ENCODE measurements at places on chromosomes 3 and 15.

DNA sequence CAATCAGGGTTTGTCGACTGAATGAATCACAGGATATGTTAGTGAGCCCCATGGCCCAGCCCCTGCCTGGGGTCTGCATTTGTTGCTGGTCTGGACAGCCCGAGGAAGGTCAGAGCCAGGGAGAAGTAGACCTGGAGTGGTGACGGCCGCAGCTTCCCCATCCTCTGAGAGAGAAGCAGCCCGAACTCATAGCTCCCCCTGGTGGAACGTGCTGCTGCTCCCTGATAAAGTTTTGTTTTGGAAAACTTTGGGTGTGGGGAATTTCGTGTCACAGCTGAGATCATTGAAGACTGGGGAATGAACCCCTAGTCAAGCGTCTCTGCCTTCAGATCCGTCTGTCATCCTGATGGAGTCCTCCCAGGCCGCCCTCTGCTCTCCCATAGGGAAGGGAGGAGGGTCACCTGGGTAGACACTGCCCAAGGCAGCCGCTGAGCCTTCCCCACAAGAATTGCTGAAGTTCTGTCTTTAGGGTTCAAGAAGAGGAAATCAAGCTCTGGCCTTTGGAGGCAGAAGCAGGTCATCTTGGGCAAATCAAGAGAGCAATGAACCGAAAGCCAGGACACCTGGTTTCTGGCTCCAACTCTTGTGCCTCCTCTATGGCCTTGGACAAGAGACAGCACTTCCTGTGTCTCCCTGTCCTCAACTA lies 60.5 kb downstream of the GLDN start:
- no peak for DNase-seq

GRCh38 chr15:40902605-40903561 lies 8.6 kb downstream of the VPS18 start:
- no peak for DNase-seq

GRCh38 chr3:189529889-189530471 lies 101.2 kb upstream of the TP63 start:
- DNase-seq: no peak

GRCh38 chr3:170839518-170840100 lies 30.4 kb downstream of the RPL22L1 start:
- no peak for DNase-seq

- no peak for DNase-seq
These were observed 20.5 kb downstream of the EID1 start for GRCh38 chr15:48898446-48898845.

DNA sequence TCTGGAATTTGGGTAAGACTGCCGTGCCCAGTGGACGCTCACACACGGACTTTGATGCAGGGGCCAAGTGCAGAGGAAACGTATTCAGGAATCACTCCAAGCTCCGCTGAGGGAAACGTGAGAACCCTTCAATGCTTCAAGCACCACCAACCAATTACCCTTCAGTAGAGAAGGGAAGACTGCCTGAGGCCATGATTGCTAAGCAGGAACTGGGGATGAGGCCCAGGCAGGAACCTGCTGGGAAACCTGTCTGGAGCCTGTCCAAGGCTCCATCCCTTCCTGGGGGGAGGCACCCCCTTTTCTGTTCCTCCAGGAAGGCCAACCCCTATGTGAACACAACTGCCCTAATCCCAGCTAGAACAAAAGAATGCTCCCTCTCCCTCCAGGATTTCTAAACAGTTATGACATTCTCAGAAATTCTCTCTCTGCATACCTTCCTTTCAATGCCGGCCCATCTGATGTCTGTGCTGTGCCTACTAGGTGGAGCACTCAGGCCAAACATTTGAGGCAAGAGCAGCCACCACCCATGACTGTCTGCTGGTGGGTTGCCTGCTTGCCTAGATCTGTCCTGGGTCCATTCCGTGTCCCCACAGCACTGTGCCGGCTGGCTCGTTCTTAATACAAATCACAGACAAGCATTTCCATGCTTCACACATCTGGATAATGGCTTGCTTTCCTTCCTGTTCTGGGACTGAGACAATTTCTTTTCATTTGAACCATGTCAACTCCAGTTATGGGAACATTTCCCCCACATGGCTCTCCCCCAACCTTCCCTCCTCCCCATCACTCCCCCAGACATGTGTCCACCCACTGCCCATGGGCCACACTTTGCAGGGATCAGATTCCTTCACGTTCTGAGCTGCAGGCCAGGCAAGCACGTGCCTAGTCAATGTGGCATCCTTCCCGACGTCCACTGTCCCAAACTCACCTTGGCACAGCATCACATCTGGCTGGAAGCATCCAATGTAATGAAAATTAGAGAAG lies 149.4 kb downstream of the ADAMTS17 start:
- no peak for DNase-seq
